Activated CD4-positive, alpha-beta T cell treated with anti-CD3 and anti-CD28 coated beads, Interleukin-10, Interleukin-2, amounts not matched to agents 100 ng/mL and 50 ng/mL, durations not matched to agents 16 hours and 8 hours (primary cell): ENCODE measurements at places on chromosomes 11 and 22.

DNA sequence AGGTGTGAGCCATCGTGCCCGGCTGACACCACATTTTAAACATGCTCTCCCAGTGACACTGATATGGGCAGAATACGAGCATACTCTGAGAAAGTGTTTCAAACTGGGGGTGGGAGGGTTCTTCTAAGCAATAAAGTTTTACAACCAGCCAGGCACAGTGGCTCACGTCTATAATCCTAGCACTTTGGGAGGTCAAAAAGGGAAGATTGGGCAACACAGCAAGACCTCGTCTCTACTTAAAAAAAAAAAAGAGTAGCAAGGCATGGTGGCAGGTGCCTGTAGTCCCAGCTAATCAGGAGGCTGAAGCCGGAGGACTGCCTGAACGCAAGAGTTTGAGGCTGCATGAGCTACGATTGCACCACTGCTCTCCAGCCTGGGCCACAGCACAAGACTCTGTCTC, 2.2 kb downstream of the GANAB start:
- DNase-seq, result no peak

GRCh38 chr11:71251761-71252268, 562 bp downstream of the SHANK2 start:
- no peak for DNase-seq

GRCh38 chr11:38491986-38492385, 1894.0 kb upstream of the RAG2 start:
- no peak for DNase-seq

GRCh38 chr22:42895541-42895981, 38.5 kb upstream of the ARFGAP3 start:
- DNase-seq, result no peak

DNA sequence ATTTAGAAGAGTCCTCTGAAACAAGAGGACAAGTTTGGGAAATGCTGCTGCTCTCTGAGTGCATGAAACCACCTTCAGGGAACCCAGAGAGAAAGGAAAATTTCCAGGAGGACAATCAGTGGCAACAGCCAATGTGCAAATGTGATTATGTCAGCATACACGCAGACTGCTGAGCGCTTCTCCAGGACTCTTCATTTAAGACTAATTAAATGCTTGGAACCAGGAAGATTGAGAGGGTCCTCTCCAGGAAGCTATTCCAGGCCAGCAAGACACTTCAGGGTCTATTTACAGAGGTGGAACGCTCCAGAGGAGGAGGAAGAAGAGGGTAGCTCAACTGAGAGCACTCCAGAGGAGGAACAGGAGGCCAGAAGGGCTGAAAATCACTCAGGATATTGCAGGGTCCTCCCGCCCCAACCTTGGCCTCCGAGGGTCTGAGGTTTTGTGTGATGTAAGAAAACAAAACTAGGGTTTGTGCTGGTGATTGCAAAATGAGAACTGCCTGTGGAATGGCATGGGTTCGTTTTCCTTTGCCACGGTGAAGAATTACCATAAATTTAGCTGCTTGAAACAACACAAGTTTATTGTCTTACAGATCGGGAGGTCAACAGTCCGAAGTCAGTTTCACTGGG, 14.1 kb upstream of the HTR3A start:
- no peak for DNase-seq

DNA sequence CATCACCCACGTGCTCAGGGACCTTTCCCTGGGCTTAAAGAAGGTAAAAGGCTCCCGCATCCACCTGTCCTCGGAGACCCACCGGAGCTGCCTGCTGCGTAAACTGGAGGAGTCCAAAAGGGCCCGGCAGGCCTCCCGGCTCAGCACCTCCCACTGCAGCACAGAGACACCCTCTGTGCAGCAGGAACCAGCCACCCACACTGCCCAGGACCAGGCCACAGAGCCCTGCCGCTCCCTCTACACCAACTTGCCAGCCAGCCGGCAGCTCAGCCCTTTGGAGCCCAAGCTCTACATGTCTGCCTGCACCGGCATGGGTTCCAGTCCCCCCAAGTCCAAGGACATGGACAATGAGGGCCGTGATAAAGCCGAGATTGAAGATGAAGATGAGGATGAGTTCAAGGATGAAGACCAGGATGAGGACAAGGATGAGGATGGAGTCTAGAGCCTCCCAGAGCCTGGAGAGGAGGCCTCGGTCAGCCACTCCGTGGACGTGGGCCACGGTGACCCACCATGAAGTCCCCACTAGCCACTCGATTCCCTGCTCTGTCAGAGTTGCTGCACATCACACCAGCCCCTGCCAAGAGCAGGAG, 4.2 kb downstream of the CCDC116 start:
- no peak for DNase-seq

DNA sequence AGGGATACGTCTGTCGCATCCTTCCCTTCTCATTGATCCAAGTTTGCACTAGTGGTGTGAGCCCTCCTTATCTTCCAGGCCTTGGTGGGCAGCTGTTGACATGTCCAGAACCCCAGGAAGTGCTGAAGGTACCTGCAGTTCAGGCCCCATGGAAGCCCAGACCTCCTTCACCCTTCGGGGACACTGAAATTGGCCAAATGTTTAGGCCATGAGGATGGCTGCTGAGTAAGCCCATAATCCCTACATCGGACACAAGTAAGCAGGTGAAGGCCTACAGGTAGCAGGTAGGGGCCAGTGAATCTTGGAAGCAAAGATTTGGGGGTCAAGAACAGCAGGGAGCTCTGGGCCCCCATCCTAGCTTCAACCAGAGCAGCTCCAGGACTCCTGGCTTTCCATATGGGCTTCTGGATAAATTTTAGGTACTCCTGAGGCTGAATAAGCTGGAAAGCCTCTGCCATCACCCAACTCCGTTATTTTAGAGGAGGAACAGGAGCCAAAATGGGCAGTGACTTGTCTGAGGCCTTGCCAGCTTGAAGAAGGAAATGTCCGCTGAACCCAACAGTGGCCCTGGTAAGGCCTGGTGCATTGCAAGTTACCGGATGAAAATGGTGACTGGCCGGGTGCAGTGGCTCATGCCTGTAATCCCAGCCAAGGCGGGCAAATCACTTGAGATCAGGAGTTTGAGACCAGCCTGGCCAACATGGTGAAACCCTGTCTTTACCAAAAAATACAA, 45.2 kb downstream of the MORC2 start:
- DNase-seq, result no peak

- no peak for DNase-seq
Observed at GRCh38 chr22:19718456-19719049, 4.2 kb downstream of the SEPTIN5 start.

- DNase-seq, result peak; percentile 62
Observed at GRCh38 chr22:46036558-46037408, 59.8 kb upstream of the WNT7B start.

GRCh38 chr11:83540112-83540675, 254.0 kb upstream of the CCDC90B start:
- no peak for DNase-seq

GRCh38 chr11:27055065-27055682, 14.6 kb downstream of the BBOX1 start:
- DNase-seq, result no peak

DNA sequence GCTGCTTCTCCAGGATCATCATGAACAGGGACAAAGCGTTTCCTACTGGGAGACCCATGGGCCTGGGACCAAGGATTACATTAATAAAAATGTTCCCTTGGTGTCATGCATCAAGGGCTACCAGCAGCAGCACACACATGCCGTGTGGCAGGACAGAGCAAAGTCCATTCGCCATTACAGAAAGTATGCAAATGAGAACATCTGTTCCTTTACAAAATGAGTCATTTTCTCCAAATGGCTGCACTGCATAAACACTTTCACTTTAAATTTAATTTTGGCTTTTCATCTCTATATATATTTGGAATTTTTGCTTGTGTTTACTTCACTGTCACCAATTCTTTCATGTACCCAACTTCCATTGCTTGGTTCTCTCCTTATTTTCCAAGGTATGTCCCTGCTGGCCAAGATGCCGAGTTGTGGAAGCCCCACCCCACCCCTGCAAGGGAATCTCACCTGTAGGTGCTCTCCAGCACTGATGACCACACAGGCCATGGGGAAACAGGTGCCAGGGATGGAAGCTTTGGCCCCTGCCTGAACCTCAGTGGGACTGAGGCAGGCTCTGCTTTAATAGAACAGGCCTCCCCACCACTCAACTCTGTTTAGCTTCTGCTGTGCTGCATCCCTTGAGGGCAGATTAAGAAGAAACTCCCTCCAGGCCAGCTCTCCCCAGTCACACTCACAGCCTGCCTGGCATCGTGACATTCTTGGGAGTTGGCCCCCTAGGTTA, 15.6 kb upstream of the GNAZ start:
- no peak for DNase-seq

GRCh38 chr22:44632541-44633396, 69.2 kb upstream of the PRR5 start:
- no peak for DNase-seq

- DNase-seq, result no peak
Observed at GRCh38 chr22:43876866-43877509, 14.7 kb upstream of the SULT4A1 start.
